ENCODE measurements at places on chromosomes 2 and 18. TPM values are rescaled to one million over a fixed set of nuclear protein-coding genes. Genes with fewer than 3 reads are reported as not detected.

Gene ACADL
- total RNA-seq = not detected

Gene TP53I3
- total RNA-seq = 38.4 TPM

Gene CAVIN2
- 8.4 TPM for total RNA-seq

Gene NAT8
- not detected for total RNA-seq

Gene SERTAD2
- 17.1 TPM for total RNA-seq

Gene ACAA2
- 15.4 TPM for total RNA-seq

Gene SULT1C2
- total RNA-seq = not detected

Gene UCN
- total RNA-seq = 0.14 TPM

Gene TOGARAM2
- total RNA-seq = 0.24 TPM

Gene TNFRSF11A
- total RNA-seq = 1.1 TPM

Gene IL1F10
- not detected for total RNA-seq

Gene CAPN14
- 0.35 TPM for total RNA-seq

Gene BMP10
- not detected for total RNA-seq

Gene RPIA
- total RNA-seq = 10.6 TPM

Gene RIT2
- total RNA-seq = not detected

Gene MAPRE2
- 8.0 TPM for total RNA-seq

Gene RHBDD1
- 32.8 TPM for total RNA-seq

Gene DYSF
- total RNA-seq = 0.82 TPM

Gene FLACC1
- total RNA-seq = 0.39 TPM

Gene CHRND
- not detected for total RNA-seq

Gene GRHL1
- total RNA-seq = 1.2 TPM

Gene RAB6D
- total RNA-seq = 0.07 TPM

Gene ABCG5
- not detected for total RNA-seq

Gene CIAO1
- 59.5 TPM for total RNA-seq

Gene SLC9A2
- total RNA-seq = 0.78 TPM

Gene STARD6
- total RNA-seq = 0.14 TPM

All from foreskin keratinocyte (primary cell).